ENCODE measurements at places on chromosomes 11 and 22.

DNA sequence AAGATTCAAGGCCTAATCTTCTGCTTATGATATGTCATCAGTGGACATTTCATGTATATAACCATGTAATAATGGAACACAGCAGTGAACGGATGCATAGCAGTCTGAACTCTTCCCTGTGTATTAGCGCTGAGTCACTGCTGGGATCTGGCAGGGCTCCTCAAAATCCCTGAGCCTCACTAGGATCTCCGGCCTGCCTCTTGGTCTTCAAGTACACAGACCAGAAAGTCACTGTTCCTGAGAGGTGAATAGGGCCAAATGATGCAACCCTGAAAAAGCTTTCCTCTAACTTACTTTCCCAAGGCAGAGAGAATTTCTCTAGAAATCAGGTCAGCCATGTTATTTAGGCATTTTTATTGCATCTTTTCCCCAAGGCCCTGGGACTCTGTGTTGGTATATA lies 35.0 kb downstream of the POU2AF1 start:
- DNase-seq = no peak

GRCh38 chr11:87215236-87215635 lies 177.5 kb downstream of the TMEM135 start:
- DNase-seq = no peak

GRCh38 chr11:2897048-2897447 lies 11.5 kb upstream of the CDKN1C start:
- no peak for DNase-seq

- no peak for DNase-seq
These were observed 15.5 kb upstream of the ZFTA start for GRCh38 chr11:63783925-63784592.

GRCh38 chr11:8728563-8728962 lies 46.0 kb downstream of the RPL27A start:
- DNase-seq = no peak

DNA sequence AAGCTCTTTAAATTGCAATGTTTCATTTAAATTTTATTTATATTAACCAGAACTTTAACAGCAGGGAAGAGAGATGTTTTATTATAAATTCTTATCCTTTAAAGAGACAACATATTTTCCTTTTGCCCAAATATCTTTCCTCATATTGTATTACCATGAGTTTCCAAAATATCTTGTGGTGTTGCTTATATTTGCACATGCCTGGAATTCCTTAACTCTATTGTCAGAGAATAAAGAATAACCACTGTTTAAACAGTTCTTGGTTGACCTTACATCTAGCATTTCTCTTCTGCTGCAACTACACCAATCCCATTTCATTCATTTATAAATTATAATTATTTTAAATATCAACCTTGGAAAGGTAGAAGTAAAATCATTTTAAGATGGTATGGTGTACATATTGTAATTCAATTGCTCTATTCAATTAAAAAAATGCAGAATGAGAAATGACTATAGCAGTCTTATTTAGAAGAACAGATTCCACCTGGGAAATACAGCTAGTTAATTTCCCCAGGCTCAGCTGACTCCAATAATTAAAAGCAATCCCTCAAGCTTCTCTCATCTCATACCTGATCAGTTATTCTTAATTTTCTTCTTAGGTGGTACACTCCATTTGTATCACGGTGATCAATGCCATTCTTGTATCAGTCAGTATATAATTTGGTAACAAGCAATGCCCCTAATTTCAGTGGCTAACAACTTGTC lies 923.3 kb downstream of the KCNA4 start:
- DNase-seq = no peak

DNA sequence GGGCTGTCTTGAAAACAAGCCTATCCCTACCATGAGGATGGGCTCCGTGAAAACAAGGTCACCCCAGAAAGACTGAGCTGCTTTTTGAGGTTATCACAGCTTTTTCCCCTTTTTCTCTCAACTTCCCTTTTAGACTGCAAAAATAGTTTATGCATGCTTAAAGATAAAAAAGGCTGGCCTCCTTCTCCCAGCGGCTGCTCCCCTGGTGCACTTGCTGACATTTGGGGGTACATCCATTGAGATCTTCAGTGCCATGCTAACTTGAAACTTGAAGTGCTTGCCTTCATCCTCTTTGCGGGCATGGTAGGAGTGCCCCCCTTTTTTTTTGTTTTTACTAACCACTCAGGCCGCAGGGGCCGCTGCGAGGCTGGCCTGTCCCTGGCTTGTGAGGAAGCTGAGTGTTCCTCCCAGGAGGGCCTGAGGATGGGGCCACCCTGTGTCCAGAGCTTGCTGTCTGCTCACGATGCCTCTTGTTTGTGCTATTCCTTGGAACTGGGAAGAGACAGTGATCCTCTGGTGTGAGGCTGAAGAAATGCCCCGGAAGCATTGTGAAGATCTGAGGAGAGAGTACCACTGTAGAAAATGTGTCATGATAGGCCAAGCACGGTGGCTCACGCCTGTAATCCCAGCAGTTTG lies 2.2 kb downstream of the TANGO2 start:
- DNase-seq = no peak

DNA sequence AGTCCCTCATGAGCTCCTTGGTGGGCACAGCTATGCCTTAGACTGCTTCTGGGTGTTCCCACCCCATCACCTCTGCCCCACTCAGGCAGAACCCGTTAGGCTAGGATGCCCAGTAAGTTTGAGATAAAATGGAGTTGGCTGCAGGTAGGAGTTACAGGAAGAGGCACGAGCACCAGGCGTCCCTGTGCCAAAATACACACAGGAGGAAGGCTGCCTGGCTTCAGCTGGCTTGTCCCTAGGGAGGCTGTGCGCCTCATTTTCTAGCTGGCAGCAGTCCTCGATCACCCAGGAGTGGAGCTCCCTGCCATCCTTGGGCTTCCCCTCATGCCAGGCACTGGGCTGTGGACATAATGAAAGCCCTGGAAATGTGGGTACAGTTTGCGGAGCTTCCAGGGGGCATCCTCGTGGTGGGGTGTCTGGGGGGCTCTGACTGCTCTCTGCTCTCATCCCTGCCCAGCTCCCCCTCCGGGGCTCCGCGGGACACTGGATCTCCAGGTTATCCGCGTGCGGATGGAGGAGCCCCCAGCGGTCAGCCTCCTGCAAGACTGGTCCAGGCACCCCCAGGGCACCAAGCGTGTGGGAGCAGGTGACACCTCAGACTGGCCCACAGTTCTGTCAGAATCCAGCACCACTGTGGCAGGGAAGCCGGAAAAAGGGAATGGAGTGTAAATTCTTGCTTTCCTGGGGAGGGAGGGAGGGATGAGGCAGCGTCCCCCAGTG lies 12.3 kb upstream of the MARK2 start:
- no peak for DNase-seq

- DNase-seq = no peak
These were observed at the start of gene BTG4 for GRCh38 chr11:111512296-111513239. Gene BTG4 (minus strand): TSS chr11:111512386. CDS start chr11:111498776, 13,610 bp downstream.

GRCh38 chr22:47221840-47222615 lies 459.6 kb downstream of the TBC1D22A start:
- no peak for DNase-seq

GRCh38 chr22:25534724-25535123 lies 29.8 kb upstream of the GRK3 start:
- no peak for DNase-seq

GRCh38 chr11:116329354-116330090 lies 443.3 kb downstream of the BUD13 start:
- DNase-seq = no peak

- DNase-seq = peak; percentile 83
These were observed 3.1 kb upstream of the SLC35C1 start for GRCh38 chr11:45801723-45802315.

DNA sequence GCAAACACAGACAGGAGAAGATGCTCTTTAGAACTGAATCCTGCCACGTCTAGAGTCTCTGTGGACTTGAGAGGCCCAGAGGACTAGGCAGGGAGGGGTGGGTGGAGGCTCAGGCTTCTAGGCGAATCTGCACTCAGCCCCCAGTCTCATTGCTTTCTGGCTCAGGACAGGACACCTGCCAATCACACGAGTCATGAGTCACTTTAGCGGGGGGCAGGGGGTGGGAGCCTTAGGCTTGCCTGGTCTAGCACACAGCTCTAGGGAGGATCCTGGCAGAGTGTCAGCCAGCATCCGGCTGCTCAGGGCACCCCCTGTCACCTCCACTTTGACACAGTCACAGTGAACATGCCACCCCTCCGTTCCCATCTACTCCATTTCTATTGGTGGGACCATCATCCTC lies 167.7 kb downstream of the CEP164 start:
- DNase-seq = no peak

DNA sequence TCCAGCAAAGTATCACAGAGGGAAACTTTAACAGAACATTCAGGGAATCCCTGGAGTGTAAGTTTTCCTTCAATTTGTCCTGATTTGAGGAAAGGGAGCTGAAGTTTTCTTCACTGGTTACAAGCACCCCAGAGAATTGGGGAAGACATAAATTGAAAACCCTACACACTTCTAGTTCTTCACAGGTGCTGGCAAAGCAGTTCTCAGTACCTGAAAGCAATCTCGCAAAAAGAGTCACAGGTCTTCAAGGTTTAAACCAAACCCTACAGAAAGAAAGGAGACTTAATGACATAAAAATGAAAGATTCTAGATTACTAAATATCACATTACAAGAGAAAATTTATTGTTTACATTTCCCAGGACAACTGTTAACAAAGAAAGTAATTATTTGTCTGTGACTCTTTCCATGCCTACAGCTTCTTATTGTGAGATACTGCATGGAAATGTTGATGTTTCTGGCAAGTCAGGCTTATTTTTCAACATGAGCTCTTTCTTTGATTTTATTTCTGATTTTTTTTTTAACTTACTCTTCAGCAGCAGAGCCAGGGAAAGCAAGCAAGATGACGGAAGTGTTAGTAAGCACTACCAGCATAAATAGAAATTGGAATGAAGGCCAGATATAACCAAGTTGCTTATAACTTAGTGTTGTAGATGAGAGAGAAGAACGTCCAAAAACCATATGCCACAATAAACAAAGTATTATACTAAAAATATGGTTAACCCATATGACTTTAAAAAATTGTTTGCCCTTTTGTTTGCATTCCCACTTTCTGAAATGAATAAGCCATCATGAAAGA lies 44.1 kb downstream of the FANCF start:
- DNase-seq = no peak

GRCh38 chr11:70603114-70603755 lies 204.9 kb downstream of the CTTN start:
- DNase-seq = no peak

GRCh38 chr11:18540207-18541009 lies 13.7 kb upstream of the TSG101 start:
- peak; percentile 56 for DNase-seq

DNA sequence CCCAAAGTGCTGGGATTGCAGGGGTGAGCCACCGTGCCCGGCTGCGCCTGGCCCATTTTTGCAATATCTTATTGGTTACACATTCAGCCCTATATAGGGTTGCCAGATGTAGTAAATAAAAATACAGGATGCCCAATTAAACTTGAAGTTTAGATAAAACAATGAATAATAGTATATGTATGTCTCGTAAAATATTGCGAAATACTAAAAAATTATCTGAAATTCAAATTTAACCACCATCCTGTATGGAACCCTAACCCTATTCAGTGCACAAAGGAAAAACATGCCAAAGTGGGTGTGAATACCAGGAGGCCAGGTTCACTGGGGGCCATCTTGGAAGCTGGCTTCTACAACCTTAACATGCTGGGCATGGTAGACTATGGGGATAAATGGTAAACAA lies 5.2 kb upstream of the TFIP11 start:
- no peak for DNase-seq

- peak; percentile 79 for DNase-seq
These were observed 21.4 kb upstream of the PANX2 start for GRCh38 chr22:50148991-50149721.

DNA sequence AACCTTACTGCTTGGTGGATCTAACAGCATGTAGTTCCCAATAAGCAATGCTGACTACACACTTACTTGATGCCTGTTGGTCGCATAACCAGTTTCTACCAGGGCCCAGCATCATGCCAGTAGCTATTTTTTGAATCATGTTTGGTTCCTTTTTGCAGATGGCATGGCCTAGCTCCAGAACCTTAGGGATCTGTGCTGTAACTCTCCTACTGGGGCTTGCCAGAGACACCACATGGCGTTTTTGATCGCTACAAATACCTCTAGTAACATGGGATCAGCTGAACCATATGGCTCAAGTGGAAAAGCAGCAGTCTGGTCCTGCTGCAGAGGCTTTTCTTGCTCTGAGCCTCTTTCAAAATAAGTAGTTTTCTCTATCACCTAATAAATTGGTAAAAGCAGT lies 654.6 kb upstream of the API5 start:
- peak; percentile 59 for DNase-seq

GRCh38 chr22:24519496-24519895 lies 24.4 kb downstream of the UPB1 start:
- no peak for DNase-seq

GRCh38 chr11:117851106-117851505 lies 25.4 kb downstream of the FXYD6 start:
- no peak for DNase-seq

DNA sequence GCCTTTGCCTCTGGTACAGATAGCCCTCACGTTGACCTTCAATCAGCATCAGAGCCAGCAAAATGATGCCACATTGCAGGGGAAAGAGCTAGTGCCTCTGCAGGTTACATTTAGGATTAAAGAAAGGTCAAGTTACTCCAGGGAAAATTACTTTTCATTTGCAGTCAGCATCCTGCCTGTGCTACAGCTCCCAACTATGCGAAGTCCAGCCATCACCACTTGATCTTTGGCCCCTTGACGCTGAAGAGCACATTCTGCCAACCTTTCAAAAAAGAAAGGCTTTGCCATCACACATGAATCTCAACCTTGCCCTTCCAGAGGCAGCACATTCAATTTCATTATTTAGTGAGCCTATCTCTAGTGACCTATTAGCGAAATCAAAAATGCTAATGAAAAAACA lies 11.3 kb downstream of the FJX1 start:
- no peak for DNase-seq

DNA sequence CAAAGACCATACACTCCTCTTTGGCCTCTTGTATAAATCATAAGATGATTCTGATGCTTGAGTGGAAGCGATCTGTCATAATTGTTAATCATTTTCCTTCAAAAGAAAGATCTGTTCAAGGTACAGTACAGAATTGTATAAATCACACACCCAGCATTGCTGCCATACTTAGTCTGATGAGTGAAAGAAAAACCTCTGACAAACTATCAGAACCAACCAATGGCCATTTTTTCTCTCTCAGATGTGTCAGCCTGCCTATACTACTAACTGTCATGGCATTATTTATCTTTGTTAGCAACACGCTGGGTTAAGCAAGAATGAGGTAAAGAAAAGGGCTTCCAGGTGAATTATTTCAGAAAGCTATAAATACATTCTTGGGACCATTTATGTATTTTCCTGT lies 1112.7 kb upstream of the TENM4 start:
- no peak for DNase-seq

GRCh38 chr11:109132539-109132938 lies 289.5 kb upstream of the C11orf87 start:
- DNase-seq = peak; percentile 9

Measured in NCI-H82 (cell line).